ENCODE measurements at places on chromosomes 11 and 22.

- DNase-seq: no peak
These were observed 26.9 kb downstream of the RNF214 start for GRCh38 chr11:117259417-117259816.

GRCh38 chr11:115550291-115551059, 46.3 kb upstream of the CADM1 start:
- DNase-seq: no peak

DNA sequence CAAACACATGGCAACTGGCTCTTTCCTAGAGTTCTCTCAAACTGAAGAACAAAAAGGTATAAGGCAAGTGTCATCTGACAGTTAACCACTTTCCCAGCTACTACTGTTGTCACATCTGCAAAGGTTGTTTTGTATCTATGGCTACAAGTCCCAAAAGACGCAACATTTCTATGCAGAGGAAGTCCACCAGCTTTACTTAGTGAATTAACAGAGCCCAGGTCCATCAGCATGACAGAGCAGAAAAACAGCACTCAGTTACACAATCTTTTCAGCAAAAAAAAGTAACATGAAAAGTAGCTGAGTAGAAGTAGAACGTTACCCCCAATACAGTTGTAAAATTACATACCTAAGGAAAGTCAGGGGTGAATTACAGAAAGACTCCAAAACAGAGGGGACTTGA, 12.1 kb downstream of the CPSF7 start:
- peak; percentile 7 for DNase-seq

GRCh38 chr11:113161711-113162591, 152.4 kb upstream of the TTC12 start:
- DNase-seq: no peak

DNA sequence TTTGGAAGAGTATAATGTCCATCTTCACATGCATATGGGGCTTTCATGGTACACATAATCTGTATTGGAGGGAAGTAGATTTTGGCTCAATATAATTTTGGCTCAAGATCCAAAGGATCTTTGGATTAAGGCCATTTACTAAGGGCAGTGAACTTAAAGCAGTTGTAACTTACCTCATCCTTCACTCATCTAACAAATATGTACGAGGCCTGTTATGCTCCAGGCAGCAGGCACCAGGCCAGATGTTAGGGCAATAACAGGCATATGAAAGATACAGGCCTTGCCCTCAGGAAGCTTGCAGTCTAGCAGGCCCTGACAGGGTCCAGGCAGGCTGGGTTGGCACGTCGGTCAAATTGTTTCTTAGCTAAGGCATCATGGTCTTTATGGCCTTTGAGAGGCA, 44.6 kb downstream of the LIF start:
- no peak for DNase-seq

- DNase-seq: no peak
These were observed 176.6 kb downstream of the GRIK4 start for GRCh38 chr11:120688163-120688562.

DNA sequence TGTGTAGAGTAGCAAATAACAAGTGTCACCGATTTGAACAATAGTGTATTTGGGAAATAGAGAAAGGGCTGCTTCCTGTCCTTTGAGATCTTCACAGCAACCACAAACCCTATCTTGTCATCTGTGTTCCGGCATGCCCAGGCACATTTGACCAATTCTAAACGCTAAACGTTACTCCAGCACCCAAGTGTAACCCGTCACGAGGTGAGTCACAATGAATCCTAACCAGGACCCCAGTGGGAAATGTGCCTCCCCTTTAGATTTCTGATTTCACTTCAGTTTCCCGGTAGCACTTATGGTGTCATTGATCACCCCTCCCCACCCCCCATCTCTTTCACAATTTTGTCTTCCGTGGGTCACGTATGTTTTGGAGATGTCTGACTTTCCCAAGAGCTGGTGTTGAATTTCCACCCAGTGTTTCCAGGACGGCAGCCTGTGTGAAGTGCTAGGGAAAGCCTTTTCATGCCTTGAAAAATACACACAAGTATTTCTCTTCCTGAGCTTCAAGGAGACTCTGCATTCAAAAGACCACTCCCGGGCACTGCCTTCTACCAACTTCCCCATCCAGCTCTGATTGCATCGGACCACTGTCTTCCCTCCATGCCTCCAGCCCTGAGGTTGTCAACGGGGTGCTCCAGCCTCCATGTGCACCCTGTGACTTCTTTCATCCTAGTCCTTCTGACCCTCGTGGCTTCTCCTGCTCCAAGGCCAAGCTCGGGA, 10.5 kb upstream of the C11orf24 start:
- no peak for DNase-seq

DNA sequence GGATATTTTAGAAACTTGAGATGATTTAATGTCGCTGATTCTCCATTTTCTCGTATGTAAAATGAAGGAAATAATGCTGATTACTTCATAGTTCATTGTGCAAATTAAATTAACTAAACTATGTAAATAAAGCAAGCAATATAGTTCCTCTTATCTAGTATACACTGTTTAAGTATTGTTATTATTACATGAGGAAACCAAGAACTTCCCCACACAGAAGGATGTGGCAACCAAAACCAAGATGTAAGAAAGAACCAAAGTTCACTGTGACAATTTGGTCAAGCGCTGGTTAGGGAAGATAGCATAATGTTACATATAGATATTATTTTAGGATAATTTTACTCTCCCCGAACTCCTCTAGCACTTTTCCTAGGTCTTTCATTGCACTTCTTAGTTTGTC, 103.2 kb downstream of the XKR3 start:
- no peak for DNase-seq

DNA sequence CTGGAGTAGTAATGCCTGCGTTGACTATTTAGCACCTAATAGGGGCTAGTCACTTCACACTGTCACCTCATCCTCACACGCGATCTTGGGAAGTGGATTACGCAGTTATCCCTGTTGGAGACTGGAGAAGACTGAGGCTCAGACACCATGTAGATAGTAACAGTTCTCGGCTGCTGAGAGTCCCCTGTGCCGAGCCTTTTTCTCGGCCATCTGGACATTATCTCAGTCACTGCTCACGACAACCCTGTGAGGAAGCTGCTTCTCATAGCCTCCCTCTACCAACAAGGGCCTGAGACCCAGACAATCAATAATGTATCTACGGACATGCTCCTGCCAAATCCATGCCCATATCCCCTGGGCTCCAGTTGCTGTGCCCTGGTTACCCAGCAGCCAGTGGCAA, 25.9 kb downstream of the SCUBE1 start:
- DNase-seq: no peak

DNA sequence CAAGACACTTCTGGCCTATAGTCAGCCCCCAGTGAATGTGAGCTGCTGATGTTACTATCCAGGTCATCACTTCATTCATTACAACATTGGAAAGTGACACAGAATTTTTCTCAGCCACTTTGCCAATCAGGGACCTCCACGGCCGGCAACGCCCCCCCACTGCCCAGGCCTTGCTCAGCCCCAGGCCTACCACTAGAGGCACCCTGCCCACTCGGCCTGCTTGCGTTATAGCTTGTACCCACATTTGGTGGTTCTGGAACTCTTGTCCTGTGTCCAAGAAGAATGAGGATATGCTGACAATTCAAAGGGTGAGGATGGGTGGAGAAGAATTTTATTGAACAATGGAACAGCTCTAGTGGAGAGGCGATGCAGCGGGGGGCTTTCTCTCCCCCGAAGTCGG, 96.2 kb downstream of the TSPAN18 start:
- DNase-seq: no peak

DNA sequence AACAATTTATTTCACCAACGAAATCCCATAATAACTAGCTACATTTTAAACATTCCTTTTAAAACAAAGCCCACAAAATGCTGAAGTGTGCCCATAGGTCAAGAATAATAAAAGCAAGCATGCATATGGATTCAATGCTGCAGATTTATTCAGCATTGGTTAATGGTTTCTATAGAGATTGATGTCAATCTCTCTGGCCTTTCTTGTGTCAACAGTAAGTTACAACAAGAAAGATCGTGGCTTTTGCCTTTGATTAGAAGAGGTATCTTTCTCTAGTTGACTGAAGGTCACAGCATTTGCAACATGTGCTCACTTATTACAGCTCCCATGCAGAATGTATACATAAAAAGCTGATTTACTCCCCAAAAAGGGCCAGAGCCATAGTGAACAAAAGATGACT, 1.4 kb upstream of the SOX6 start:
- no peak for DNase-seq

DNA sequence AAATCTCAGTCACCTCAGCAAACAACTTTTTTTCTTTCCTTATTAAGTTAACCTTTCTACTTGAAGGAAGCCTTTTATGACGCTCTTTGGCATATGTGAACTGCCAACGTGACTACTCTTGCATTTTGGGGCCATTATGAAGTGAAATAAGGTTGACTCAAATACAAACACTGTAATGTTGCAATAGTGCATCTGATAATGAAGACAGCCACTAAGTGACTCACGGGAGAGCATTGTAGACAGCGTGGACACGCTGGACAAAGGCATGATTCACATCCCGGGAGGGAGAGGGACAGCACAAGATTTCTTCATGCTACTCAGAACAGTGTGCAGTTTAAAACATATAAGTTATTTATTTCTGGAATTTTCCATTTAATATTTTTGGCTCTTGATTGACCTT, 560.8 kb downstream of the ETS1 start:
- DNase-seq: peak; percentile 91

DNA sequence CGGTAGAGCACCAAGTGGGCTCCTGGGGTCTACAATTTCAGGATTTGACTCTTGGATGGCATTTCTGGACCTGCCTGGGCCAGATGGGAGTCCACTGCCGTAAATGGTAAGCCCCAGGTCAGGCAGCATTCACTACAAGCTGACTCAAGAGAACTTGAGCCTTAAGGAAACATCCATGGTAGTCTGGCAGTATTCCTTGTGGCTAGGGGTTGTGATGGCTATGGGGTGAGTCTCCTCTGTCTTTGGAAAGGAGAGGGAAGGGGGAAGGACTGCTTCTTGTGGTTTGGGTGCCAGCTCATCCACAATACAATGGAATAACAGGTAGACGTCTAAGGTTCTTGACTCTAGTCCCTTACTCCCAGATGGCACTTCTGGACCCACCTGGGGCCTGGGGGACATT, 32.3 kb upstream of the POU2AF2 start:
- DNase-seq: no peak

DNA sequence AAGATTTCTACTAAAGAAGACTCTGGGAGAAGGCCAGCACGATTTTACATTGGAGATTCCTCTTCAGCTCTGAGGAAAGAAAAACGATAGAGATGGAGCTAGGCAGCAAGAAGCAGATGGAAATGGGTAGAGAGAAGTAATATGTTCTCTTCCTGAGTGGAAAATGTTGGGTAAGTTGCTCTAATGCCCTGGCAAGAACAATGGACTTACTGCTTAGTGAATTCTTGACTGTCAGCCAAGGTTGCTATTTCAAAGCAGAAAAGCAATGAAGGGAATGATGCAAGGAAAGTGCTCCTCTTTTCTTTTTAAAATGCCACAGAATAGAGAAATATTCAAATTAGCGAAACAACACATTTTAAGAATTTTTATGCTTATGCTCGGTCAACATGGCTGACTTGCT, 38.4 kb upstream of the CWF19L2 start:
- no peak for DNase-seq

DNA sequence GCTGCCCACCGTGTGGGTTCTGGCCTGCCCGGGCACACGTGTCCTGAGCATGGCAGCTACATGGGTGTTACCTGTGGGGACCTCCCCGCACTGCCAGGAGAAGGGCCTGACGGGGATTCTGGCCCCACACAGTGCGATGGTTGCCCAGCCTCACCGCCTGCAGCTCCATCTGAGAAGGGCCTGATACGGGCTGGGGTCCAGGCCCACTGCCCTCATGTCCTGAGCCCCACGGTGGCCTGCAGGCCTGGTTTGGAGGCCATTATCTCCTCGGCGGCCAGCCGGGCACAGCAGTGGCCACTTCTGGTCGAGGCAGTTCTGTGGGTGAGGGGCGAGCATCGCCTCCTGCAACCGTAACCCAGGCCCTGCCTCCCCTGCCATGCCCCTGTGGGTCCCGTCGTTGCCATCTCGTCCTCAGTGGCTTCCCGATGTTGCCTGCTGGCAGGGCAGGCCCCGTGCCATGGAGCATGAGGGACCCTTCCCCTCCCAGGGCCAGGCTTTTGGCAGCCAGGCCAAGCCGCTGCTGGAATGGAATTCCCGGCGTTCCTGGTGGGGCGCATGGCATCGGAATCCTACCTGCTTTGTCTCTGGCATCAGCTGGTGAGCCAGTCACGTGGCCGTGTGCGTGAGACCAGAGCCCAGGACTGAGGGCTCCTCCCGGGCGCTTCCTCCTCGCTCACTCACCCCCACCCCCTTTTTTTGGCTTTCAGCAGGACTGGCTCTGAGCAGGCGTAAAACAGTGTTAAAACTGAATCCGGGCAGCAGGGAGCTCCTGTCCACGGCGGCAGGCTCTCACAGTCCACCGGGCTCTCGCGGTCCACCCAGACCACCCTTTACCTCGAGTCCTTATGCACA, 71.9 kb upstream of the PPARA start:
- peak; percentile 66 for DNase-seq

GRCh38 chr22:35552196-35552842, 11.7 kb downstream of the RASD2 start:
- peak; percentile 20 for DNase-seq

GRCh38 chr22:28024422-28024888, 105.4 kb upstream of the PITPNB start:
- DNase-seq: no peak

- DNase-seq: no peak
These were observed 560.0 kb downstream of the INSC start for GRCh38 chr11:15674756-15675155.

DNA sequence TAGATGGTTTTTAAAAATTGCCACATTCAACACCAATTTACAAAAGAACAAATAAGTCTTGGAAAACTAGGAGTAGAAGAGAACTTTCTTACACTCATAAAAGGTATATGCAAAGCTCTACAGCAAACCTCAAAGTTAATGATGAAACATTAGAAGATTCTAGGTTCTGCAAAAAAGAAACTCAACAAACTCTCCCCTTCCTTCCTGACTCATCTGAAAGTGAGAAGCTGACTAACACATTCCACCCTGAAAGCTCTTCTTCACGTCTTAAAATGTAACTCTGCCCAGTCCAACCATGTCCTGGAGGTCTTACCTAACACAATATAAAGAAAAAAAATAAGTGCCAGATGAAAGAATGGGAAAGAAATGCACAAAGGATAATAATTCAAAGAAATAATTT, 218.9 kb upstream of the ISX start:
- DNase-seq: no peak

DNA sequence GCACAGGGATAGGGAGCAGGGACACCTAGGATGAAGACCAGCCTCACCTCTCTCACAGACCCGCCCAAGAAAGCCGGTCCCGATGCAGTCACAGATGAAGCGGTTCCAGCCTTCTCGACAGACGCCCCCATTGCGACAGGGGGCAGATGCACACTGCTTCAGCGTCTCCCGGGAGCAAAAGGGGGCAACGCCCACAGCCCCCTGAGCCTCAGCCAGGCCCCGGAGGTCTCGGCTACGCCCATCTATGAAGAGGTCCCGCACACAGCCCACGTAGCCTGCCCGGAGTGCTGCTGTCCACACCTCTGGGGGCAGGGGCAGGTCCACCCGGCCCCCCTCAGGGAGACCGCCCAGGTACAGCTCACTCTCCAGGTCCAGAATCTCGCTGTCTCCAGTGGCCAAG, 62.3 kb downstream of the NRXN2 start:
- DNase-seq: no peak

GRCh38 chr11:68145120-68145866, 24.1 kb upstream of the CHKA start:
- DNase-seq: no peak

- DNase-seq: no peak
These were observed 7.6 kb downstream of the MYO18B start for GRCh38 chr22:25749420-25750169.

- no peak for DNase-seq
These were observed 796 bp upstream of the YIF1A start for GRCh38 chr11:66289548-66290329.
